ENCODE measurements at places on chromosomes 2 and 18. TPM values are rescaled to one million over a fixed set of nuclear protein-coding genes. Genes with fewer than 3 reads are reported as not detected.

DNA sequence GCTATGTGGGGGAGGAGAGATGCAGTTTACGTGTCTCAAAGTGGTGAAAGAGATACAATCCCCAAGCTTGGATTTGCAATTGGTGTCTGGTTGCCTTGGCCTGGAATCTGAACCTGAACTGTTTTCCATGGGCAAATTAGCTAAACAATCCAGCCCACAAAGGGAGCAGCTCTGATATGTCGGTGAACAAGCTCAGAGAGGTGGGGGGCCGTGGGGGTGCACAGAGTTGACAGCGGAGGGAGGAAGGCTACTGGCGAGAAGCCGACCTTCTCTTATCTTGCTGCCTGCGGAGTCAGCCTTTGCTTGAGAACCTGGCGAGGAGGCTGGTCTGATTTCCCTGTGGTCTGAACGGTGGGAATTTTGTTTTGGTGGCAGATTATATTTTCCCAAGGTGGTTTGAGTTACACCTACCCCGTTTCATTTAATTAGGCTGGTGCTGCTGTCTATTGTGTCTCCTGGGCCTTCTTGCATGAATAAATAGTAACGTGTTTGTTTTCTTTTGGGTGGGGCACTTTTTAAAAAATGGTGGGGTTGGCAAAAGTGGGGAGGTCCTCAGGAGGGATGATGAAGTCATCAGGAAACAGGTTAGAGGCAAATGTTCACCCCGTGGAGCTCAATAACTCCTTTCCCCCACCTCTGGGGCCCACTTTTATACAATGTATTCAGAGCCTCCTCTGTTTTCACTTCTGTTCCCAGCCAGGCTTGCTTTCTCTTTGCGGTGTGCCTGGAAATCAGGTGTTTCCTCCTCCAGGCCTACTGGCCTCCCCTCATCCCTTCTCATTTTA, 80.9 kb upstream of the IGFBP5 start:
- DNase-seq = no peak

DNA sequence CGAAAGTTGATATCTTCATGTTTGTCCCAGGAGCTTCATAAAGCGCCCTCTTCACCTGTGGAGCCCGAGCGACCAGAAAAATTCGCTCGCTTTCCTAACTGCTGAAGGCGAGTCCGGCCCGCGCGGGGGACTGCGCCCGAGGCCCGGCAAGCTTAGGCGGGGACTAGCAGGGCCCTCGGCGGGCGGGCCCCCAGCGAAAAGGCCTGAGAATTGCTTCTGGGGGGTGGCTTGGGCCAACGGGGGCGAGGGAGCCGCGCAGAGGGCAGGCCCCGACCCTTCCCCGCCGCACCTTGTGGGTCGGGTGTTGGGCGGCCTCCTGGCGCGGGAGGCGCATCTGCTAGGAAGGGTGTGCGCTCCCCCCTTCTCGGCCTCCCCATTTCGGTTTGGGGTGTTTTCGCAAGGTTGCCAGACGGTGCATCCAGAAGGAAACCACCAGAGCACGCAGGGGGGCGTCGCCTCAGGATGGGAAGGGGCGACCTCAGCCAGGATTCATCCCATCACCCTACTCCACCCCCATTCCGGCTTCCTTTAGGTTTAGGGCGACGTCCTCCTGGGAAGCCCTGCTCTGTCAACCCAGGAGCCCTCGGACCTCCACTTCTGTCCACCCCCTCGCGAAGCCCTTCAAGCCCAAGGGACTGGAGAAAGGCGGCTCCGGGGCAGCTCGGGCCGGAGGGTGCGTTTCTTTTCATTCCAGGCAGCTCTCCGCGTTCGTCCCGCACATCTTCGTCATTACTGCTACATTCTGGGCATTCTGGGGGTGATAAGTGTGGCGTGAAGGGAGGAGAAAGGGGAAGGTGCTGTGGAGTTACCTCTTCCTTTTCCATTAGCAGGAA, 9.1 kb downstream of the SP9 start:
- DNase-seq = no peak

DNA sequence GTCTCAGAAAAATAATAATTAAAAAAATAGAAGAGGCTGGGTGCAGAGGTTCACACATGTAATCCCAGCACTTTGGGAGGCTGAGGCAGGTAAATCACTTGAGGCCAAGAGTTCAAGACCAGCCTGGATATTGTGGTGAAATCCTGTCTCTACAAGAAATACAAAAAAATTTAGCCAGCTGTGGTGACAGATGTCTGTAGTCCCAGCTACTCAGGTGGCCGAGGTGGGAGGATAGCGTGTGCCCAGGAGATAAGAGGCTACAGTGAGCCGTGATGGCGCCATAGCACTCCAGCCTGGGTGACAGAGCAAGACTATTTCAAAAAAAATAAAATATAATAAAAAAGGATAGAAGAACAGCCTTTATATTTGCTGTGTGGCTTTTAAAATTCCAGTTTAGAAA, 35.9 kb downstream of the SMC6 start:
- no peak for DNase-seq

GRCh38 chr2:124582387-124582786, 557.3 kb downstream of the CNTNAP5 start:
- DNase-seq = no peak

GRCh38 chr2:24174851-24175277, at the start of gene FAM228A:
Gene FAM228A (plus strand): TSS chr2:24175053. CDS start chr2:24175481, 428 bp downstream.
- DNase-seq = no peak

- DNase-seq = no peak
Observed at GRCh38 chr2:108538000-108538625, 3.8 kb downstream of the LIMS1 start.

The TEX44 gene
- total RNA-seq = not detected

The RELCH gene
- total RNA-seq = 19.6 TPM

DNA sequence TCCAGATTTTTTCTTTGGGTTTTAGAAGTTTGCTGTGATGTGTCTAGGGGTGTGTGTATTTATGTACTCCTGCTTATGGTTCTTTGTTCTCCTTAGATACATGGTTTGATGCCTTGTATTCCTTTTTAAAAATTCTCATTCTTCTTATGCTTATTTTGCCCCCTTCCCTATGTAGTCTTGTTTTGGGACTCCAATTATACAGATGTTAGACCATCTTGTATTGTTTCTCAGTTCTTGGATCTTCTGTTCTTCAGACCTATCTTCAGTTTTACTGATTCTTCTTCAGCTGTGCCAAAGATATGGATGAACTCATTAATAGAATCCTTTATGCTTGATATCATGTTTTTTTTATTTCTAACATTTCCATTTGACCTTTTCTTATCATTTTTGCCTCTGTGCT, 14.2 kb upstream of the MSL3B start:
- DNase-seq = no peak

The COLEC11 gene
- 0.24 TPM for total RNA-seq

The SPATS2L gene
- total RNA-seq = 22.2 TPM

The PRKAG3 gene
- not detected for total RNA-seq

The RBBP8 gene
- 76.9 TPM for total RNA-seq

DNA sequence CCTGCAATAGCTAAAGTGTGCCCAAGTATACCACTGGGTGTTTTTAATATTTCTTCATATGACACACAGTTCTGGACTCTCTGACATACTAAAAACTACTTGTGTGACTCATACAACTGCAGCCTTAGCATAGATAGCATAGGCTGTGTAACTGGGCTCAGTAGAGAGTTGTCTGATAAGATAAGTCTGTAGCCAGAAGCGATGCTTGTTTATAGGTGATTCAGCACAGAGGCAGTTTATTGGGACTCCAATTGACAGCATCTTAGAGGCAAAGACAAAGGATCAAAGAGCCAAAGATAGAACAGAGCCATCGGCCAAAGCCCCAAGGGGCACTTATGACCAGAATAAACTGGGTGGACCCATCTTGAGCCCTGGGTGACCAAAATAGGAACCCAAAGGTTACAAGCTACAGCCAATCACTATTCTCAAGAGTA, 42.3 kb downstream of the AAK1 start:
- no peak for DNase-seq

DNA sequence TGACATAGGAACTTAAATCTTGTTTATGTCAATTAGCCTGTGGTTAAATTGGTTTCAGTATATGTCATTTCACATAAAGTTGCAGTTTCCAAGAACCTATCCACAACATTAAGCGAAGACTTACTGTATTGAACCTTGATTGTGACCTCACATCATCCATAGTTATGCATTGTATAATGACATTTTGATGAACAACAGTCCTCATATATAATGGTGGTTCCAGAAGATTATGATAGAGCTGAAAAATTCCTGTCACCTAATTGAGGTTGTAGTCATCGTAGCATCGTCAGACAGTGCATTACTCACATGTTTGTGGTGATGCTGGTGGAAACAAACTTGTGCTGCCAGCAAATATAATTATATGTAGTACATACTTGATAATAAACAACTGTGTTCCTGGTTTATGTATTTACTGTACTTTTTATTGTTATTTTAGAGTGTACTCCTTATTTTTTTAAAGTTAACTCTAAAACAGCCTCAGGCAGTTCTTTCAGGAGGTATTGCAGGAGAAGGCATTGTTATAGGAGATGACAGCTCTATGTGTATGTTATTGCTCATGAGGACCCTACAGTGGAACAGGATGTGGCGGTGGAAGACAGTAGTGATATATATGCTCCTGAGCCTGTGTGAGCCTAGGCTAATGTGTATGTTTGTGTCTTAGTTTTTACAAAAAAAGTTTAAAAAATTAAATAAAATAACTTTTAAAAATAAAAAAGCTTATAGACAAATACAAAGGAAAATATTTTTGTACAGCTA, 56.6 kb downstream of the UBE2E3 start:
- DNase-seq = no peak

The BBS5 gene
- total RNA-seq = 4.8 TPM

The USP14 gene
- total RNA-seq = 111 TPM

- DNase-seq = no peak
Observed at GRCh38 chr2:216029416-216030129, 16.2 kb upstream of the MREG start.

GRCh38 chr2:161166538-161167409, 6.5 kb downstream of the TANK start:
- peak; percentile 48 for DNase-seq

DNA sequence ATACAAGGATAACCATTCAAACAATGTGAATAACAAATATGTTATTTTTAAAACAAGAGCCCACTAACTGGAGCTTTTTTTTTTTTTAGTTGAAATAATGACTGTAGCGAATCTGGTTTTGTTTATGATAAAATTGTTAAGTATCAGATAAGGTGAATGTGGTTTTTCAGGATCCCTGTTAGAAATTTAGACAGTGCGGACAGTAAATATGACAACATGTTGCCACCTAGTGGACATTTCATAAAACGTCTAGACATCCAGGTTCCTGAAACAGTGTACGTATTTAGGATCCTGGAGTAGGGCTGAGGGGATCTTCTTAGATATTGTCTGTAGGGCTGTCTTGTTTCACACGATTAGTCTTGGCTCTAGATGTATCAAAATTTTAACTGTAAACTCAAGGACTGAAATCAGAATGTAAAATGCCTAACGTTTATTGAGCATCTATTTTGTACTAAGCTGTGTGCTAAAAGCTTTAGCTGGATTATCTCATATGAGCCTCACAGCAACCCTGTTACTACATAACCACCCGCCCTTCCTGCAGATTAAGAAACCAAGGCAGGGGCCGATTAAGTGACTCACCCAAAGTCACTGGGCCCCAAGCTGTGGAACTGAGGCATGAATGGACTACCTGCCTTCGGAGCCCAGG, 23.9 kb upstream of the CCDC68 start:
- DNase-seq = no peak

DNA sequence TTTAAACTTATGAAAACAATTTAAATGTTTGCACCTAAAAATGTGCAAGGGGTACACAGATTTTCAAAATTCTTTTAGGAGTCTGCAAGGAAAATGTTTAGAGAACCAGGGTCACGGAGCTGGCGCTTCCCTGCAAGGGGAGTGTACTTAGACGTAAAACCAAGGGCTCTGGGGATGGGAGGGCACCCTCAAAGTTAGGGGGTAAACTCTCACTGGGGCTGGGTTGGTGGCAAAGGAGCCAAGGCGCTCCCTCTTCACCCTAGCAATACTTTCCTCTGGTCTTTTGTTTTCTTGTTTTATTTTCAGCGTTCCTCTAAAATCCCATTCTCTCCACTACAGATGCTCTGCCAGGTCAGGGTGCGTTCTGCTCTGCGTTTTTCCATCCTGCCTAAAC, 20.0 kb downstream of the TMEM247 start:
- no peak for DNase-seq

DNA sequence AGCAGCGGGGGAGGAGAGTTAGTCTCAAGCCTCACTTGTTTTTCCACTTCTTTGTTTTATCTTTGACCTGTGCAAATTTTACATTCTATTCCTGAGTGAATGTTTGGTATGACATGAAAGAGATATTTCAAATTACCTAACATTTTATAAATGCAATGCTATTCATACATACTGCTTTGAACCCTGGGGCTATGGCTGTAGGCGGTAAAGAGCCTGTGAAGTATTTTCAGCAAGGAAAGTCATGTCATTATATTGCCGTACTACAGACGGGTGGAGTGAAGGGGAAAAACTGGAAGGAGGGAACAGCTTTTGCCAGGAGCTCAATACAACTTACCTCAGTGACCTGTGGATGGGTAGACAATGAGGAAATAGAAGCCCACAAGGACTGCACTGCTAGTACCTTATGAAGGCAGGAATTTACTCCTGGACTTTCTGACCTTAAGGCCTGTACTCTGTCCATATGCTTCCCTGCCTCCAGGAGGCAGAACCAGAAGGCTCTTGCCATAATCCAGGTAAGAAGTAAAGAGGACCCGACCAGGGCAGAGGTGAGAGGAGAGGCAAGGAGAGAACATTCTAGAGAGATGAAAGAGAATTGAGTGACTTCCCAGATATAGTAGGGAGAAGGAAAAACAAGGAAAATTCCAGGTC, 28.4 kb upstream of the TET3 start:
- DNase-seq = no peak

GRCh38 chr18:48892146-48892855, 58.5 kb downstream of the SMAD7 start:
- no peak for DNase-seq

DNA sequence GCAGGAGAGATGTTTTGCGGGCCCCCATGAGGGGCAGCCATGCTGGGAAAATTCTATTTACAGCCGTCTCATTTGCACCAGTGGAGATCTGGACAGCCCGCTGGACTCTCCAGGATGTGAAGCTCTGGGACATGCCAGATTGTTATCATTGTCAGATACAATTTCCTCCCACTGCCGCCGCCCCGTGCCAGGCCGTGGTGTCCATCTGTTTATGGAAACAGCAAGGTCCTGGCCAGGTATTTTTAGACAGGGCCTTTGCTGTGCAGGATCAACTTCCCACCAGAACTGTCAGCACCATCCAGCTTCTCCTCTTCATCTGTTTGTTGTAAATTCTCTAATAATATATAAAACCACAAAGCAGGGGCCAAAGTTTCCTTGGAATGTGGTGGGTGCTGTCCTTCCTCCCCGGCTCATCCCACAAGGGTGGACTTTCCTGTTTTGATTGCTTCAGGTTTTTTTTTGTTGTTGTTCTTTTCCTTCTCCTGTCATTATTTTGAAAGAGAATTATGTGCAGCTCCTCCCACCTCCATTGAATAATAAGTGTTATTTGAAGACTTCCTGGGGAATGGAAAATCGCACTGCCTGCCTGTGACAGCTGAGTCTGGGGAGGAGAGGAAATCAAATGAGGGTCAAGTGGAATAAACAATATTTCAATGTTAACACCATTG, 398.1 kb downstream of the TNS1 start:
- DNase-seq = no peak

All from CD8-positive, alpha-beta memory T cell (primary cell).